Hippocampal formation (tissue), 2 donors: ENCODE measurements at places on chromosomes 13 and 19.

DNA sequence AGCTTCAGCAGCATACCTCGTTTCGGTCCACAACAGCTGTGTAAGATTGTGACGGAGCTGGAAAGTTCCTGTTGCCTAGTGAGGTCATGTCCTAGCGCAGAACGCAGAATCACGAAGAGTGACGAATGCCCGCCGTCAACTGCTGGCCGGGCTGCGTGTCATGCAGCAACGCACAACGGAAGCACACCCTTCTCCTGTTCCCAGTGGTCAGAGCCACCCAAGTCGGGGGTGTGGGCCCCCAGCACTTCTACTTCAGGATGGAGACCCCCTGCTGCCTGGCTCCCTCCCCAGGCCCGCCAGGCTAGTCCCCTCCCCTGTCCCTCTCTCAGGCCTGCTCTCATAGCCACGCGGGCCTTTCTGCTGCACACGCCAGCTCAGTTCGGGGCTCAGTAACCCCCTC, 25.9 kb downstream of the C2CD4C start:
- no peak for DNase-seq

- no peak for DNase-seq
Observed at GRCh38 chr19:35860818-35861639, 4.3 kb downstream of the KIRREL2 start.

DNA sequence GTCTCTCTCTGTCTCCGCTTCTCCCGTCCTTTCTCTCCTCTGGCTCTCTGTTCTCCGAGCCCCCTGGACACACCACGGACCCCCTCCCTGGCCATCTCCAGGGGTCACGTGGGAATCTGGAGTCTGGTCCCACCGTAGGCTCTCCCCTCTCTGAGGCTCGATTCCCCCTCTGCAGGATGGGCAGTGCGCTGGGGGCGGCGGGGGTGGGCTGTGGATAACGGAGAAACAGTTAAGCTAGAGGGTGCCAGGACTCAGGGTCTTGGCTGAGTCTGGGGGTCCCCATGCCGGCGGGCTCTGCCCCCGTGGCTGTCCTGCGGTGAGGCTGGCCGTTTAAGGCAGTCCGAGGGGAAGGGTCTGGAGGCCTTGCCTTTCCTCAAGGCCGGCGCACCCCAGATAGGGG, 462 bp upstream of the MEIS3 start:
- no peak for DNase-seq

GRCh38 chr19:45952686-45953505, 20.8 kb downstream of the NOVA2 start:
- DNase-seq: no peak

GRCh38 chr19:45156751-45157150, 4.0 kb downstream of the NKPD1 start:
- DNase-seq: no peak

DNA sequence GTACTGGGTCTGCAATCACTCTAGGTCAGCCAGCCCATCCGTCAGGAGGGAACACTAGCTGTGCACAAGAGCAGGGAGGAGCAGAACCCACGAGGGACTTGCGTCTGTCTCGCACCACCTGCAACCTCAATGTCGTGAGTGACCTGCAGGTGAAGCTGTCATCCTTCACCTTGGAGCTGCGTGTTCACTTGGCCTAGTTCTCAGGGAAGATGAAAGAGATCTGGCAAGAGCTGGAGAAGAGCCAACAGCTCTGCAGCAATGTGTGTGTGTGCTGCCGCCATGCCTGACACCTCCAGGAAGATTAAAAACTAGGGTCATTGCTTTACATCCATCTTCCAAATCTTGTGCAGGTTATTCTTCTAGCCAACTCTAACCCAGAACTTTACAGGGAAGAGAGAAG, 117.6 kb upstream of the MRI1 start:
- no peak for DNase-seq

DNA sequence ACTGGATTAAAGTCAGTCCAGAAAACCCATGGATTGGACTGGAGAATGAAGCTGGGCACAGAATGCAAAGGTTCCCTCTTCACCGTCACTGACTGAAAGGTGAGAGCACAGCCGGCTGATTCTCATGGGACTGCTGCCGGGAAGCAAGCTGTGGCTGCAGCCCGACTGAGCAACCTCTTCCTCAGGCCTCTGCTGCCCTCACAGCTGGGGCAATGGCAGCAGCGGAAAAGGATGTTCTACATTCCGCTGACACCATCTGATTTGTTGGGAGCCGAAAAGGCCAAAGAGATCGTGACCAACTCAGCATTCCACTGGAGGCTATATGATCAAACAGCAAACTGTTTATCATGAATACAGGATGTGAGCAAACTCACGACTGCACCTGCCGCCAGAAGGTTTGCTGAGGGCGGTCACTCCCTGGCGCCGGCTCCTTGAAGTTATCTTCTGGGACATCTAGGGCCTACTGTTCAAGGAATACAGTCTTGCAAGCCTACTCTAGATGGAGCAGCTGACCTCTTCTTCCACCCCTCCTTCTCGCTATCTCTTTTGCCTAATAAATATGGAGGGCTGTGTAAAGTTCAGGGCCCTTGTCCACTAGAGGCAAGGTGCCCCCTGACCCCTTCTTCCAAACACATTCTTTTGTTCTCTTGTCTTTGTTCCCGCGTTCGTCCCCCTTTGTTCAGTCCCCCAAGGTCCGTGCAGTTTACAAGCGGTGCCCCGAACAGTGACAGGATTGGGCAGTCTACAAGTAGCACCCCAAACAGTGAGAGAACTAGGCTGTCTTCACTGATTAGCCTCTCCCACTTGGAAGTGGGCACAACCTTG, 19.6 kb upstream of the SIGLEC6 start:
- no peak for DNase-seq

GRCh38 chr19:13172346-13173138, 22.3 kb downstream of the IER2 start:
- DNase-seq: no peak

GRCh38 chr13:93624311-93624777, 397.7 kb downstream of the GPC6 start:
- DNase-seq: no peak

- no peak for DNase-seq
Observed at GRCh38 chr13:44296856-44297255, 76.8 kb upstream of the SERP2 start.

DNA sequence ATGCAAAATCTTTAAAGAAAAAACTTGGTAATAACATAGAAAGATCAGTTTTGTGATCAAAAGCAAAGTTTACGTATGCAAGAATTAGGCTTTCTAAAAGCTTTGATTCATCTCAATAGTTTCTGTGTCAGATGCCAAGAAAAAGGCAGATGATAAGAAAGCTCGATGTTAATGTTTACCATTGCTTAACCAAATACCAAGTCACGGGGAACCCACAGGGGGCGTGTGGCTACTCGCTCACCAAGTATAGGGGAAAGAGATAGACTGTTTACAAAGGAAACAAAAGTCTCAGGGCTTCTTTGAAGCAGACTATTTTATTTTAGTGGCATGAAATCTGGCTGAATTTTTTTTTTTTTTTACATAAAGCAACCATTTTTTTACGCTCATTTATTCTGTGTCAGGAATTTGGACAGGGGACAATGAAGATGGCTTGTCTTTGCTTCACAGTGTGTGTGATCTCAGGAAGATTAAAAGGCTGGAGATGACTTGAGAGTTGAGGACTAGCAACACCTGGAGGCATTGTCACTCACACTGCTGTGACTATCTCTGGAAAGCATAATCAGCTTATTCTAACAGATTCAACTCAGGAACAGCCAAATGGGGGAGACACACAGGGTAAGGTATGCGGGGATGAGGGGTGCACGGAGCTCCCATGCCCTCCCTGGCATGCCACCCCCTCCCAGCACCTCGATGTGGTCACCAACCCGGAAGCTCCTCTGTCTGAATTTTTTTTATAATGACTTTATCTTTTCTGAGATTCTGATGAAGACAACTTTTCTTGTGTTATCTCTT, 24.9 kb downstream of the RCBTB1 start:
- DNase-seq: no peak

- DNase-seq: no peak
Observed at GRCh38 chr19:38375098-38375493, 725 bp downstream of the PSMD8 start.

GRCh38 chr13:27474751-27475268, 24.4 kb upstream of the MTIF3 start:
- DNase-seq: no peak
